Thoracic aorta (tissue), 2 donors: ENCODE measurements at places on chromosomes 3 and 15.
A peak's percentile ranks its signal among the peaks of the same experiment; 100 is the strongest.

DNA sequence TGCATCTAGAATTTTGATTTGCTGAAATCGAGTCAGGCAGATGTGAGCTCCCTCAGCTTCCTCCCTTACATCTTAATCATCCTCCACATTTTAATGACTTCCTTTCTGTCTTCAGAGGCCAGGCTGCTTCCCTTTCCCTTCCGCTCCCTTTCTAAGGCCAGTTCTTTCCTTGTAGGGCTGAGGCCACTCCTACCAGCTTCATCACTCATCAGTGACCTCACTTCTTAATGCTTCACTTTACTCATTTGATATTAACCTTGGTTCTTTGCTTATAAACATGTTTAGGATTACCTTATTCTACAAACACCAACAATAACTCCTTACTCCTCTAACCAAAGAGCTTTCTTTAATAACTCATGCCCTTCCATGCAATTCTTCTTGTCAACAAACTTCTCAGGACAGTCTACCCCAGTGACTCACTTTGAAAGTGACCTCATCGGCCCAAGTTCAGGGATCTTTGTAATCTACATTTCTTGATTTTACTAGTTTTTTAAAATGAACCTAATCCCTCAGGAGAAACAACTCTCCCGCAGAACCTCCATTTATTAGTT is 23.9 kb downstream of the ILDR1 start:
- H3K36me3 ChIP-seq, result no peaks in the 10 kb centered on the region
- no peak for DNase-seq
- H3K4me1 ChIP-seq, result peaks cover 16% of the 10 kb centered on the region
- peak overlapping the region; percentile 49 for H3K27ac ChIP-seq
- no peaks in the 10 kb centered on the region for H3K27me3 ChIP-seq

DNA sequence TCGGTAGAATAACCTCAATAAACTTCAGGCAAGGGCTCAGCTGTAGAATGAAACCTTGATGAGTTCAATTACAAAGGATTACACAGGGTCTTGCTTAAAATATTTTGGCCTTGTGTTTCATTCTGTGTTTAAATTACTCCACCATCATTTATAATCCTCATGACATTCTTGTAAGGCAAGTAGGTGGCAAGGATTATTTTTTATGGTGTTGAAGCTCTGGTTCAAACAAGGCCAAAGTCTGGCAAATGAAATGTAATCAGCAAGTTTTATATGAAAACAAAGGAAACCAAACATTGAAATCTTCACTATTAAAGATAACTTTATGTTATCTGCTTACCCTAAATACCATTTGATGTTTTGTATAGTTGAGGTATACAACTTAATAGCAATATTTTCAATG is 221.3 kb upstream of the HES1 start:
- H3K27me3 ChIP-seq, result no peaks in the 10 kb centered on the region
- no peaks in the 10 kb centered on the region for H3K36me3 ChIP-seq
- H3K4me3 ChIP-seq, result no peak overlapping the region
- peaks cover 11% of the 10 kb centered on the region for H3K4me1 ChIP-seq
- DNase-seq, result no peak

GRCh38 chr15:63857461-63857856 is 23.7 kb upstream of the HERC1 start:
- H3K4me3 ChIP-seq, result no peak overlapping the region
- no peak overlapping the region for H3K27ac ChIP-seq
- H3K36me3 ChIP-seq, result no peaks in the 10 kb centered on the region
- H3K27me3 ChIP-seq, result no peaks in the 10 kb centered on the region

- no peak overlapping the region for H3K4me3 ChIP-seq
- no peak for DNase-seq
- no peaks in the 10 kb centered on the region for H3K36me3 ChIP-seq
Measured at GRCh38 chr3:57043518-57043917, 16.9 kb upstream of the SPATA12 start.

- no peaks in the 10 kb centered on the region for H3K36me3 ChIP-seq
- H3K27me3 ChIP-seq, result no peaks in the 10 kb centered on the region
- no peak for DNase-seq
- no peak overlapping the region for H3K27ac ChIP-seq
- H3K4me3 ChIP-seq, result no peak overlapping the region
- H3K4me1 ChIP-seq, result no peaks in the 10 kb centered on the region
Measured at GRCh38 chr15:60858511-60859070, 370.5 kb downstream of the RORA start.

DNA sequence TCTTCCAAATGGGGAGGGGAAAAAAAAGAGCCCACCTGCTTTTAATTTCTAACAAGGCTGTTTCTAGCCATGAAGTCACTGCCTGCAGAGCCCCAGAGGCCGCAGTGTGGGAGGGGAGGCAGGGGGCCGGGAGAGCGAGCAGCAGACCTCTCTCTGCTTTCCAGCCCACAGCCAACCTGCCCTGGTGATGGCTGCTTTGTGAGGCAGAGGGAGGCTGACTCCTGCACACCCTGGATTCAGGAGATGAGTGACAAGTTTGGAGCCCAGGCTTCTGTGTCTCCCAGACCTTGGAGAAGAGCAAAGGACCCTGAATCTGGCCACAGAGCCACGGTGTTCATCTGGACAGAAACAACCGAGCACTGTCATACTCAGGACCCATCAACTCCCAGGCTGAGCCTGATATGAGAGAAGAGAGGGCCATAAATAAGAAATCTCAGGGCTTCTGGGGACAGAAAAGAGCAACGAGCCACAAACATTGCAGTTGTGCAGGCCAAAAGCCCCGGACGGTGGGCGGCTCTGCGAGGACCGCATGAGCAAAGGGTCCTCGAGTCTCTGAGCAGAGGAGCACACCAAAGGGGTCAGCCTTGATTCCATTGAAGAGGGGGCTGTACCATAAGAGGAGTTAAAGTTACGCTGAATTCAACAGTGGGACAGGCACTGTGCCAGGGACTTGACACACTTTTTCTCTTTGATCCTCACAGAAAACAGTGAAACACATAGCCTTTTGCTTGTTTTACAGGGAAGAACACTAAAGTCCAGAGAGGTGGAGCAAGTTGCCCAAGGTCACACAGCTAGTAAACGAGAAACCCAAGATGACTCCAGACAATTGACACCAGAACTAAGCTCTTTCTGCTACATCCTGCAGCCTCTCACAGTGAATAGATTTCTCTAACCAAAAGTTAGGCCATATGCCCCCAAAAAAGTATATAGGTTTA is 97.2 kb downstream of the SEMA5B start:
- no peak for DNase-seq
- no peaks in the 10 kb centered on the region for H3K4me1 ChIP-seq
- no peak overlapping the region for H3K27ac ChIP-seq
- no peaks in the 10 kb centered on the region for H3K36me3 ChIP-seq

DNA sequence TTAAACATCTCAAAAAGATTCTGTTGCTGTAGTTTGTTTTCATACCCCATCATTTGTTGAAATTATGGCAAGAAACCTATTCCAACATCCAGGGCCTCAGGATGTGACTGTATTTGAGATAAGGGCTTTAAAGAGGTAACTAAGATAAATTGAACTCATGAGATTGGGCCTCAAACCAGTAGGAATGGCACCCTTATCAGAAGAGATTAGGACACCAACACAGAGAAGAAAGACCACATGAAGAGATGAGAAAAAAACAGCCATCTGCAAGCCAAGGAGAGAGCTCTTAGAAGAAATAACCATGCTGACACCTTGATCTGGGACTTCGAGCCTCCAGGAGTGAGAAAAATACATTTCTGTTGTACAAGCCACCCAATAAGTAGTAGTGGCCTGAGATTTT is 157.7 kb downstream of the CGGBP1 start:
- H3K27me3 ChIP-seq, result no peaks in the 10 kb centered on the region
- H3K27ac ChIP-seq, result no peak overlapping the region
- DNase-seq, result no peak

DNA sequence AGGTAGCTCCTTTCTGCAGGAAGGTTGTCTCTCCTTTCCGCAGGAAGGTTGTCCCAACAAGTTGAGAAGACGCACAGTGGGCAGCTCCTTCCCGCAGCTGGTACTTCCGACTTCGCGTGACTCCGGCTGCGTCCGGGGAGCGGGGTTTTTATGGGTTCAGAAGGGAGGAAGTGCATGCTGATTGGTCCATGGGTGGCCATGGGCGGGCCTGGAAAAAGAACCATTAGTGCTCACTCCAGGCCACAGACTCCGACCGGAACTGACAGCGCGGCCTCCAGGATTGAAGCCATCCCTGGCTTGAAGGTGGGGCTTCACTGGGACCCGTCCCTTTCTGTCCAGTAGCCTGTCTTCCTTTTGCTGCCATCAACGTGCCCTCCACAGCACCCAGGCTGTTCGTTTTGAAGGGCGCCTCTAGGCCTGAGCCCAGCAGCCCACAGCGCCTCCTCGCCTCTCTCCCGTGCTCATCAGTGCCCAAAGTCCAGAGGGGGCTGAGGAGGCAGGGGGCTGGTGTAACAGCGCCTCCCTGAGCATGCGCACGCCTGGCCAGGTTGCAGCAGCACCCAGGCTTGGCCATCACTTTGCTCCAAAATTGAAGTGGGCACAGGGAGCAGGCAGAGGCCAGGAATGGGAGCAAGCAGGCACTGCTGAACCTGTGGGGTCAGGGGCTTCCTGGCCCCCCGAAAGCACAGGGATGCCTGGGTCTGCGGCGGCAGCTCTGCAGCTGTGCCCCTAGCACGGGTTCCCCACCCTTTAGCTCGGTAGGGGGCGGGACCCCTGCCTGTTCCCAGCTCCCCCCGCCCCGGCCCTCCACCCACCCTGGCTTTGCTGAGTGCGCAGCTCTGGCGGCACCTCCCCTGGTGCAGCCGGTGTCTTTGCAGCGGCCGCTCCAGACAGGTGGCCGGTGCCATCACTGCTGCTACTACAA is 330.6 kb upstream of the MCTP2 start:
- no peaks in the 10 kb centered on the region for H3K36me3 ChIP-seq
- no peaks in the 10 kb centered on the region for H3K4me1 ChIP-seq
- no peak overlapping the region for H3K27ac ChIP-seq
- no peaks in the 10 kb centered on the region for H3K27me3 ChIP-seq
- DNase-seq, result no peak
